G401 (cell line): ENCODE measurements at places on chromosomes 7 and 10. TPM values are rescaled to one million over a fixed set of nuclear protein-coding genes. Genes with fewer than 3 reads are reported as not detected.

The PTPN20 gene
- not detected in 2 replicates for total RNA-seq

- no peak for DNase-seq
Observed at GRCh38 chr10:103921248-103921647, 3.3 kb upstream of the STN1 start.

GRCh38 chr10:119269737-119270136 lies 62.4 kb downstream of the GRK5 start:
- DNase-seq, result no peak

DNA sequence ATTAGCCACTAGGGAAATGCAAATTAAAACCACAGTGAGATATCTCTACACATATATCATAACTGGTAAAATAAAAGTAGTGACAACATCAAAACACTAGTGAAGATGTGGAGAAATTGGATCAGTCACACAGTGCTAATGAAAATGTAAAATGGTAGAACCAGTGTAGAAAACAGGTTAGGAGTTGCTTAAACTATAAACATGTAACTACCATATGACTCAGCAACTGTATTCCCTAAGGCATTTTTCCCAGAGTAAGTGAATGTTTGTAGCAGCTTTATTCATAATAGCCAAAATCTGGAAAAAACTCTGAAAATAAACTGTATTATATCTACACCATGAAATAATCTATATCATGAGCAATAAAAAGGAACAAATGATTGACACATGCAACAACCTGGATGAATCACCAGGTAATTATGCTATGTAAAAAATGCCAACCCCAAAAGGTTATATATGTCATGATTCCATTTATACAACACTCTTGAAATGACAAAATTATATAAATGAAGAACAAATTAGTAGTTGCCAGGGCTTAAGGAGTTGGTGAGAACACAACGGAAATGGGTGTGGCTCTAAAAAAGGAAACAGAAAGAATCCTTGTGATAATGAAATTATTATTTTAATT lies 22.8 kb downstream of the SLC25A40 start:
- no peak for DNase-seq

DNA sequence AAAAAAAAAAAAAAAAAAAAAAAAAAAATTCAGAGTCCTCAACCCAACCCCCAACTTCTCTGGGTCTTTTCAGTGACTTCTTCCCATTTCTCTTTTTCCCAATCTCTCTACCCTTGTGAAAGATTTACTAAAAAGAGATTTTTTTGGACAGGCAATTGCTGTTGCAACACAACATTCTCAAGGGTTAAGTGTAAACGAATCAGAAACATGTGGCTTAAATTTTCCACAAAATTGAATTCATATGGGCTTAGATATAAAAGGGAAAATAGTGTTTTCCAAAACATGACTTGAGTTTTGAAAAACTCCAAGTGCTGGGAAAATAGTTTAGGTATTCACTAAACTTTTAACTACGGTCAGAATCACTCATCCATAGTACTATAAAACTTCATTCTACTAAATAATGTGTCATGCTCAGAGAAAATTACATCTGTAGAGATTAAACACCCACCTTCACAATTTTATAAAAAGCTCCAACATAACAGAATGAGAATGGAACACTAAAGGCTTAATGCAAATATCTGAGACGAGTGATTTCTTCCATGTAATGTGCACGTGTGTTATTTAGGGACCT lies 643.1 kb downstream of the PARD3 start:
- no peak for DNase-seq

GRCh38 chr10:792792-793100 lies 103.3 kb upstream of the DIP2C start:
- no peak for DNase-seq

The HGF gene
- total RNA-seq, result not detected in 2 replicates

The GHRHR gene
- total RNA-seq, result not detected in 2 replicates

GRCh38 chr7:117588352-117588794 lies 108.5 kb downstream of the CFTR start:
- DNase-seq, result no peak

DNA sequence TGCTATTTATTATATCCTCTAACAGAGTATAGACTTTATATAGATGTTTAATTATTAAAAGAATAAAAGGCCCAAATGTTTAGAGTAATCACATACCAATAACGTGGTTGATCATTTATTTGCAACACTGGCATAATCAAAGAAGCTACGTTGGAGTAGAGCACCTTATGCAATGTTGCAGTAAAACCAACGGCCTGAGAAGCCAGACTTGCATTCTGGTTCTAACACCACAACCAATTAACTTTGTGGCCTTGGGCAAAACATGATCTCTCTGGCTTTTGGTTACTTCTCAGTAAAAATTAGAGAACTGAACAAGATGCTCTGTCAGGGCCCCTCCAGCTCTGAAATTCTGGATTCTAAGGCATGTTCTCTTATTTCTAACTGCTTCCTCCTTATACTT lies 476.2 kb downstream of the GRM8 start:
- no peak for DNase-seq

GRCh38 chr7:84799106-84799505 lies 387.8 kb downstream of the SEMA3D start:
- DNase-seq, result no peak

DNA sequence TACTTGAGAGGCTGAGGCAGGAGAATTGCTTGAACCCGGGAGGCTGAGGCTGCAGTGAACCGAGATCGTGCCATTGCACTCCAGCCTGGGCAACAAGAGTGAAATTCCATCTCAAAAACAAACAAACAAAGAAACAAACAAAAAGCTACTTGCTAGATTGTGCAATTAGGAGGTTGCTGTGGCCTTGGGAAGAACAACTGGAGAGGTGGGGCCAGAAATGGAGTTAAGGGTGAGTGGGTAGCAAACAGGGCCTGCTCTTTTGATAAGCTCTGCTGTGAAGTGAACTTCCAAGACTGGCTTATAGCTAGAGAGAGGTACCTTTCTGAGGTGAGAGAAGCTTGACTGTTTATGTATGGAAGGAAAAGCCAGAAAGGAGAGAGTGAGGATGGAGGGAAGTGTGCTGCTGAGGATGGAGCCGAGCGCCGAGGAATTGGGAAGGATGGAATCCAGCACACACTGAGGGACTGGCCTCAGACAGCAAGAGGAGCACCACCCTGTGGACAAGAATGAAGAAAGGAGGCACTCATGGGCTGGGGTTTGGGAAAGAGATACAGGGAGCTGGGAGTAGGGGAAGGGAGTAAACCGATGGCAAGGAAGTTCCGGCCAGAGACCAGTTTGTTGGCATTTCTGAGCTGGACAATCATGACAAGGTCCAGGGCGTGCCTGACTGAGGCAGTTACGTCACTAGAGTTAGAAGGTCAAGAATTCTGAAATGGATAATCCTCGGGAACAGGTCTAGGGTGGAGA lies 7.0 kb upstream of the RPEL1 start:
- DNase-seq, result peak; percentile 56

GRCh38 chr7:111865430-111865829 lies 303.1 kb upstream of the IMMP2L start:
- no peak for DNase-seq

- DNase-seq, result no peak
Observed at GRCh38 chr7:147775516-147776284, 814.9 kb upstream of the C7orf33 start.

GRCh38 chr10:109007514-109007913 lies 915.8 kb downstream of the XPNPEP1 start:
- no peak for DNase-seq

DNA sequence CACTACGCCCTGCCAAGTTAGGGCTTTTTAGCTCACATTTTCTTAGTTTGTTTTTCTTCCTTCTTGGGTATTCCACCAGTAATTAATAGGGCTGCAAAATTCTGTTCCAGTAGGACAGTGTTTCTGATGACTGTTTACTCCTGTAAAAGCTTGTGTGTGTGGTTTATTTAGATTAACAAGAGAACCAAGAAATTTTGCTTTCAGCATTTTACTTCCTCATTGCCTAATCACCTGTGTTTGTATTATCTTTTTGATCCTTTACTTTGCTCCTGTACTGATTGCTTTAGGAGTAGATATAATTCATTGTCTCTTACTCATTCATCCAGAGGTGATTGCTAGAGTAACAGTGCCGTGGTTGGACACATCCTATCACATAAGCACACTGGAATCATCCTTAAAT lies 27.7 kb downstream of the TDRD1 start:
- no peak for DNase-seq

The ADAM22 gene
- total RNA-seq, result 3.9 and 5.5 TPM in 2 replicates

The SEPHS1 gene
- total RNA-seq, result 77.1 and 134 TPM in 2 replicates

DNA sequence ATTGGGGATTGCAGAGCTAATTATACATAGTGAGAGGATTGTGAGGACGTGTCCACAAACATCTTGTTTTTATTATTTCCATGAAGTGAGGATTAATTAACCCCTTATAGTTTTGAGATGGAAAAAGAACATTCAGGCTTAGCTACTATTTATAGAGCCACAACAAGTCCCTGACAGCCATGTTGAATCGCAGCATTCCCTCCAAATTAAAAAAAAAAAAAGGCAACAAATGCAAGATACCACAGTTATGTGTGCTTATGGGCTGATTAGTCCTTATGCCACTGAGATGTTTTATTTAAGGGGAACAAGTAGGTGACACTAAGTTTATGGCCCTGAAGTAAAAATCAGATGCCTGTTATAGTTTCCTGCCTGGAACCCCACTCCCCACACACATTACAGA lies 350.3 kb downstream of the GPAM start:
- DNase-seq, result no peak

DNA sequence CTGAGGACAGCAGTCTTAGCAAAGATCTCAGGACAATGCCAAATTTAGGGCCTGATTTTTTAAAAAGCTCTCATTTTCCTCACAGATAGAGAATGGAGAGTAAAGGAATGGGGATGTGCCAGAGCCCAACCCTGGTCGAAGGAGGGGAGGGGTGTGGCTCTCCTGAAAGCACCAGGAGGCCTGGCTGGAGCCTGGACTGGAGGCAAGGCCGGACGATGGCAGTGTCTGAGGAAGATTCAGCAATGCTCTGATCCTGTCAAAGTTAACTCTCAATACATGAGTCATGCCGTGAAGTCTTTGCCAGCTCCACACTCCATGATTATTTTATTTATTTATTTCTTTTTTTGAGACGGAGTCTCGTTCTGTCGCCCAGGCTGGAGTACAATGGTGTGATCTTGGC lies 108.3 kb downstream of the UPF2 start:
- peak; percentile 12 for DNase-seq

DNA sequence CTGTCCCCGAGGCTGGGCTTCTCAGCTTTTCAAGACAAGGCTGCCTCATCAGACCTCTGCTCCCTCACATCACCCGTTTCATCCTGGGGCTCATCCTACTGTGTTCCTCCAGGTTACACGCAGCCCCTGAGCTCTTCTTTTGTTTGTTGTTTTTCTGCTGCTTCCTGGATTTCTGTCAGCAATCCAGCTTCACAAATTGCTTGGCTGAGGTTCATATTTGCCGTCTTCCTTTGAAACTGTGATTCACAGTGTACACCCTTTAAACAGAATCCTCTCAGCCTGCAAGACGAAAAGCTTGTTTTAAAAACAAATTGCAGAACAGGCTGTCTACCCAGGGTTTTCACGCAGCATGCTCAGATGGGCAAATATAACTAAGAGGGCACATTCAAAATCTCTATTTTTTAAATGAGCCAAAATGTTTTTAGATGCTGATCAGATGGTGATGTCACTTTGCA lies 39.1 kb upstream of the PARD3 start:
- DNase-seq, result peak; percentile 37

DNA sequence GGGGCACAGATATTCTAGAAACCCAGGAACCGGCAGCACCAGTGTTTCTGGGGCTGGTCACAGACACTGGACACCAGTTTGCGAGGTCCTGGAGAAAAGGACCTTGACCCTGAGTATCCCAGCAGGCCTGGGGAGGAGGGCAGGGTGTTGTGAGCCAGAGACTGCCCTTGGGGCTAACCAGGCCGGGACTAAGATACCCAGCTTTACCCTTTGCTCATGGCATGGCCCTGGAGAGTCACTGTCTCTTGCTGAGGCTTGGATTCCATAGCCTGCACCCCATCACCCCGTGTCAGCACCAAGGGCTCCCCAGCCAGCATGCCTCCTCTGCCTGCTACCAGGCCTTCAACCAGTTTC lies 124.4 kb downstream of the COL26A1 start:
- DNase-seq, result no peak

DNA sequence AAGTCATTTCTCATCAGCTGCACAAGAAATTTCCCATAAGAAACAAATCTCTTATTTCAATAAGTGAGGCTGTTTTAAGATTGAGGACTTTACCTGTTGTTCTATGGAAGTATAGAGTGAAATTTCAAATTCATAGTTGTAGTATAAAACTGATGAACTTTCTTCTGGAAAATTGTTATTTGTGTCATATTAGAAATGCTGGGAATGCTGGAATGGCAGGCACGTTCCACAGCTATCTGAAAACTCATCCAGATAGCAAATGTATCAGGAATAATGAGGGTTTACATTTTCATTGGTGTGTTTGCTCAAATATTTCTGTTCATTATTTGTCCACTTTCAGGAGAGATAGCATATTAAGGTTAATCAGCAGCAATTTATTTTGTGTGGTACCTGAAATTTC lies 40.8 kb downstream of the CPED1 start:
- DNase-seq, result no peak

DNA sequence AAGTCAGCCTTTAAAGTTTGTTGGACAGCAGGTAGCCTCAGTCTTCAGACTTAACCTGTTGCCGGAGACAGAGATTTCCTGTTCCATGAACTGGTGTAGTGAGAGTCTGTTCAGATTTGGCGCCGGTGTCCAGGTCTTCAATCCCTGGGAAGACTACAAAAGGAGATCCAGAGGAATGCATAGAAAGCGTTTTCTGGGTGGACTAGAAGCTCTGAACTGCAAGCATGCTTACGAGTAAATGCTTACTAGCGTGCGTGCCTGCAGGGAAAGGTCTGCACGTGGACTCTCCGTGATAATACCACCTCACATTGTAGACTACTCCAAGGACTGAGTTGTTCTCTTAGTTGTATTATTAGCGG lies 878 bp downstream of the GLRX3 start:
- DNase-seq, result no peak

DNA sequence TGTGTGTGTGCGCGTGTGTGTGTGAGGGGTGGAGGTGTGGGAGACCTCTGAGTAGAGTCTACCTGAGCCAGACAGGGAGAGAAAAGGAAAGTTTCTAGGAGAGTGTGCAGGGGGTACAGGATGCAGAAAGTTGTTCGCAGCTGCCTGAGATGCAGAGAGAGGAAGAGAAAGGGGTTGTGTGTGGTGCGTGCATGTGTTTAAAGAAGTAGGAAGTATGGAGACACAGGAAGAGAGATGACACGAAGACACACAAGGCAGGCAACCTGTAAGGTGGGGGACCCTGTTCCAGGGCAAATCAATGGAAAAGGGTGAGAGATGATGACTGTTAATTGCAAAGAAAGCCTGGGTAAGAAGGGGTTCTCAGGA lies 52.2 kb downstream of the C10orf105 start:
- DNase-seq, result no peak

The CHRM2 gene
- under 0.01 and 0.06 TPM in 2 replicates for total RNA-seq

DNA sequence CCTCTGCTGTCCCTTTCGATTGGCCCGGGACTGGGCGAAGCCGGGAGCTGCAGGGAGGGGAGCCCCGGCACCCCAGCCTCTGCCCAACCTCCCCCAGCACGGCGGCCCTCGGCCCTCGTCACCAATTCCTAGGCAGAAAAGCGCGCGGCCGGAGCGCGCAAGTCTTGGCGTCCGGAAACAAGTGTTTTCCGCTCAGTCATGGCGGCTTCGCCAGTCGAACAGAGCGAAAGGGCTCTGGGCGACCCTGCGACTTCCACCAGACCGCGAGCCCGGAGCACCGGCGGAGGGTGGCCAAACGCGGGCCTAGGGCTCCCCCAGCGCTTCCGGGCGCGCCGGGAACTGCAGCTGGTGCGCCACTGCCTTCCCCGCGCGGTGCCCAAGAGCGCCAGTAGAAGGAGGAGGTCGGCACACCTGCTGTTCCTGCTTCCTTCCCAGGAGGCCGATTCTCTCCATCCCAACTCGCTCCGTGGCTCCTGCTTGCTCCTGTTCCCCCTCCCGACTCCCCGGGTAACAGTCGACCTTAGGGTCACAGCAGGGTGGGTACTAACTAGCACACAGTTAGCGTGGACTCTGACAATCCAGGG lies 729.9 kb downstream of the ZWINT start:
- DNase-seq, result no peak
